ENCODE measurements at places on chromosomes 4 and X.

GRCh38 chr4:153438916-153439756 lies 27.0 kb upstream of the TMEM131L start:
- no peak for DNase-seq

- peak; percentile 86 for DNase-seq
These were observed 3.0 kb downstream of the RBPJ start for GRCh38 chr4:26323821-26324220.

DNA sequence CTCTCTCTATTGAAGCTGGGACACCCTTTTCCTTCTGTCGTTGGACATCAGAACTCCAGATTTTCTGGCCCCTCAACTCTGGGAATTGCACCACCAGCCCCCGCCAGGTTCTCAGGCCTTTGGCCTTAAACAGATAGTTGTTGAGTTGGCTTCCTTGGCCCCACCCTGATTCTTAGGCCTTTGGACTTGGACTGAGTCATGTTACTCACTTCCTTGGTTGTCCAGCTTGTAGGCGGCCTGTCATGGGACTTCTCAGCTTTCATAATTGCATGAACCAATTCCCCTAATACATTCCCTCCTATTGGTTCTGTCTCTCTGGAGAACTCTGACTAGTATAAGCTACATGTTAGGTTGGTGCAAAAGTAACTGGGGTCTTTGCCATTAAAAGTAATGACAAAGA lies 195.7 kb downstream of the GPAT3 start:
- no peak for DNase-seq

DNA sequence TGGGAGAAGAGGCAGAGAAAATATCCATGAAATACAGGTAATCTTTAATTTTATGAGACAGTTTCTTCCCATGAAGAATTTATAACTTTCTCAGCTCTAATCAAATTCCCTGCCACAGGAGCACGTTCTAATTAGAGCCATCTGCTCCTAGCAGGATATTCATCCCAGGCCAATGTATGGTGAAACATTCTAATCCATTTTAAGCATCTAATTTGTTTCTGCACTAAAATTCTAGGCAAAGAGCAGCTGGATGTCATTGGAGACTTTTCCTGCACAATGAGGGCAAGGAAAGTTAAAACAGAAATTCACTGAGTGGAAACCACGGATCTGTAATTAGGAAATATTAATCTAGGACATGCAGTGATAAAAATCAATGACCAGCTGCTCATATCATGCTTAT lies 107.7 kb upstream of the ZFP42 start:
- DNase-seq, result no peak

DNA sequence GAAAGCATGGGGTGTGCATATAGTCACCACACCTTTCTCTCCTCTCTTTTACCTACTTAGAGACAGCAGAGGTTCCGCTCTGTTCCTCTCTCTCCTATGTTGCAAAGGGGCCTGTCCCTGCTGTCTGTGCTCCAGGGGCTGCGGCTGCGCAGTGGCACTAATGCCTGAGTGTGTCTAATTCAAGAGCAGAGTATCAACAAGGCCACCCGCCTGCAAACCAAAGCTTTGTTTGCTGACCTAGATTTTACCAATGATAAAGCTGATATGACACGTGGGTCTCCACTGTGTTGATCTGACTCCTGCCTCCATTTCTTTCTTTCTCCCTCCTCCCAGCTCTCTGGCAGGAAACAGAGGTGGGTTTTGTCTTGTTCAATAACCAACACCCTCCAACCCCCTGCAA lies 74.9 kb downstream of the NSG1 start:
- no peak for DNase-seq

DNA sequence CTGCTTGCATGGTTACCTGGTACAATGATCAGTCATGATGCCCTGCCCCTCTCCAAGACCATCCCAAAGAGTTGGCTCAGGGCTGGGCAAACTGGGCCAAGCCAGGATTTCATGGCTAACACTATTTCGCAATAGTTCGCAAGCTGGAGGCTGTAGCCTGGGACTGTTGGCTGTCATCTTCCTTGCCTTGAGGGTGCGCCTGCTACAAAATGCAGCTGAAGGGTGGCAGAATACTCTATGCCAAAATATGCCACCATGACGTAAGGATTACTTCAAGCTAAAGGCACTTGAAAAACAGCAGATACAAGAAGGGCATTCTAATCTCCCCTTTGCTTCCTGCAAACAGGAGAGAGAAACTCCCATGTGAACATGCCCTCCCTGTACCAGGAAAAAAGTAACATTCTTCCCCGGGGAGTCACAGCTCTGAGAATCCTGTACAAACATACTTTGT lies 21.0 kb downstream of the SAT1 start:
- DNase-seq, result no peak
